CD4-positive, alpha-beta T cell treated with Interleukin-21 for 1 hour (primary cell): ENCODE measurements at places on chromosomes 13 and 19.

DNA sequence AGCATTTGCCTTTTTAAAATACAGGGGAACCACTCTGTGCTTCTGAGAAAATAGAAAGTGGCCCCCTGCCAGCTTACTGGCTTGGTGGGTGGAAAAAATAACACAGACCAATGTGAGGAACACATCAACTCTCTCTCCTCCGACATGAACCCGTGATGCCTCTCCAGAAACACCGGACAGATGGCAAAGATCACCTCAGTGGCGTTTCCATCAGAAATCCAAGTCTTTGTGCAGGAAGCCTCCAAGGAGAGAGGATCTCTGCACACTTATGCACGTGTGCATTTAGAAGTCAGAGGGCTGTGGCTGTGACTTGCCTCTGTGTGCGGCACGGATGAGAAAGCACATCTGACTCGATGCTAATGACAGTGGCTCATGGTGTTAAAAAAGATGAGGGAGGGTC, 112.3 kb upstream of the KLF12 start:
- DNase-seq, result peak; percentile 34

DNA sequence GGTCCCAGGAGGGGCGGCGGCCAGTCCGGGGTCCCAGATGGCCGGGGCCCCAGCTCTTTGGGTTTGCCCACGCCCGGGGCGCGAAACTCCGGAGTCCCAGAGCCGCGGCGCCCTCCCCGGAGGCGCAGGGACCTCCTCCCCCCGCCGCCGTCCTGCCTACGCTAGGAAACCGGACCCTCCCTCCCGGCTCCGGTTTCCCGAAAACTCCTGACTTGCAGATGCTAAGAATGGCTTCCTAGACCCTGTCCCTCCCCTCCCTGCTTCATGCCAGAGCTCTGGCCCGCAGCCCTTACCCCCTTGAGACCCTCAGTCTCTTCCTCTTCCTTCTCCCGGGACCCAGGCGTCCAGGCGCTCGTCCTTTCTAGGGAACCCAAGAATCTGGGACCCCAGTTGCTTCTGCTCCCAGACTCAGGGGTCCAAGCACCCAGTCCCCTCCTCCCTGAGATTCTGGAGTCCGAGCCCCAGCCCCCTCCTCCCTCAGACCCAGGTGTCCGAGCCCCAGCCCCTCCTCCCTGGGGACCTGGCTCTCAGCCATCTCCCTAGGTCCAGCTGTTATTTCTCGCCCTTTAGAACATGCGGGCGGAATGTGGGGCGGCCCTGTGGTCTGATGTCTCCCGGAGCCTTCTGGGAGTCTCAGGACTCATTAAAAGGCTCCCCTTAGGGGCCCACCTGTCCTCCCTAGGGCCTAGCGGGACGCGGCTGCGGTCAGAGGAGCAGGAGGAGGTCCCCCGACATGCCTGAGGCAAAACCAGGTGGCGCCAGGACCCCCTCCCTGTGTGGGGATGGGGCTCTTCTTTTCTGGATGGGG, at the start of gene MYBPC2:
TSS of gene MYBPC2 (plus strand) at position 672 of the 808 bp plus-strand sequence. CDS start at position 734, 62 bp downstream.
- DNase-seq, result no peak

GRCh38 chr13:47220453-47221140, 323.7 kb upstream of the HTR2A start:
- DNase-seq, result no peak

DNA sequence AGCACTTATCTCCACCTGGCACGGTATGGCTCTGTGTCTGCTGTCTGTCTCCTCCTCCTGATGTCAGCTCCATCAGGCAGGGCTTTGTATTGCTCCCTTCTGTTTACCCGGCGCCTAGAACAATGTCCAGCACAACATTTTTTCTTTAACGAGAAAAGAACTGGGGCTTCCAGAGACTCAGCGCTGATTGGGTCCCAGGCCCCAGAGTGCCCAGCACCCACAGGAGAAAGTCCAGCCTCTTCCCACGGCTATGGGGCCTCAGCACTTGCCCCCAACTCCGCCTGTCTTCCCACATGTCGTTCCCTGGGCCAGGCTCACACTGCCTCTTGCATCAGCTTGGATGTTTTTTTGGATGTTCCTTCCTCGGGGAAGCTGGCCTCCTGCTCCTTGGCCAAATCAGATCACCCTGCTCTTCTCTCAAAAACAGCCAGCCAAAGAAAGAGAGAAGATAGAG, 6.9 kb downstream of the MYPOP start:
- no peak for DNase-seq

GRCh38 chr13:60099631-60100420, 63.9 kb downstream of the DIAPH3 start:
- no peak for DNase-seq

DNA sequence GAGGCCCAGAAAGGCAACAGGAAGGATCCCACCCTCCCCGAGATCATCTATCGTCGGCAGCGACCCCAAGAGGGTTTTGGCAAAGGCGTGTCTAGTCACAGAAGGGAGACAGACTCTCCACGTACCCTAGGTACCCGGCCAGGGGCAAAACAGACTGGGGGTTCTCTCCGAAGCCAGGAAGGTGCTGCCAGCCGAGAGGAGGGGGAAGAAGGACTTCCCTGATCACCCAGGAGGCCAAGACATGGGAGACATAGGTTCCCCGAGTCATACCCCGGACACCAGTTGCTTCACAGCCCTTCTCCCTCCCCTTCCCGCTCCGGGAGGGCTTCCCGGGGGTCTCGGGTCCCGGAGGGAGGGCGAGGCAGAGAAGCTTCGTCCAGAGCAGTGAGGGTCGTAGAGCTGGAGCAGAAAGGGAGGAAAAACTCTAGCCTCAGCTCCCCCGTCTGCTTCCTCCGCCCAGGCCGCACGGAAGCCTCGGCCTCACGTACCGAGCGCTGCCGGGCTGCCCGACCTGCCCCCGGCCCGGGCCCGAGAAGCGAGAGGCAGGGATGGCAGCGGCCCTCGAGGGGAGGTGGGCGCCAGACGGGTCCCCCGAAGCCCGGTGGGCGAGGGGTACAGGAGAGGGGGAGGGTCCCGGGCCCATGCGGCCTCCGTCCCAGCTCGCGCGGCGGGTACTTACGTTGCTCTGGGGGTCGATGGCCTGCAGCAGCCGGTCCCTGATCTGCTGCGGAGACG, 644 bp downstream of the MED26 start:
- DNase-seq, result peak; percentile 25

DNA sequence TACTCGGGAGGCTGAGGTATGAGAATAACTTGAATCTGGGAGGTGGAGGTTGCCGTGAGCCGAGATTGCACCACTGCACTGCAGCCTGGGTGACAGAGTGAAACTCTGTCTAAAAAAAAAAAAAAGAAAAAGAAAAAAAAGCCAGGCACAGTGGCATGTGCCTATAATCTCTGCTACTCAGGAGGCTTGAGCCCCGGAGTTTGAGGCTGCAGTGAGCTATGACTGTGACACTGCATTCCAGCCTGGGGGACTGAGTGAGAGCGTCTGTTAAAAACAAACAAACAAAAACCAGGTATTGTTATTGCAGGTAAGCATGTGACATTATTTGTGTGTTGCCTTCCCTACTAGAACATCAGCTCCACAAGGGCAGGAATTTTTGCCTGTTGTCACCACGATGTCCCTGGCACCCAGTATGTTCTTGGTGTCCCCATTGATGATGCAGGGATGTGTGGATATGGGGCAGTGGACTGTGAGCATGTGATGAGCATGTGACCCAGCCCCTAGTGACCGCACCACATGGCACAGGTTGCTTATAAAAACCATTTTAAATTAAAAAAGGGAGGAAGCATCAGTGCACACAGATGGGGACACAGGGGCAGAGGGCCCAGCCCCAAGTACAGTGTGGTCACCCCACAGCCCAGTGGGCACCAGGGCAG, 1.6 kb upstream of the KANK2 start:
- DNase-seq, result no peak
